Stomach (tissue), 19 donors: ENCODE measurements at places on chromosomes 5 and 9. TPM values are rescaled to one million over a fixed set of nuclear protein-coding genes. Genes with fewer than 3 reads are reported as not detected.

Gene FOXD4
- not detected for total RNA-seq

Gene UBTD2
- total RNA-seq, result 1.8 TPM

Gene IFNE
- 0.73 TPM for total RNA-seq

Gene OBP2B
- not detected for total RNA-seq

Gene AMBP
- 3.3 TPM for total RNA-seq

Gene FAM78A
- total RNA-seq, result 1.9 TPM

Gene PCDHGA7
- total RNA-seq, result 29.0 TPM

Gene SLC36A3
- not detected for total RNA-seq

Gene LCN1
- total RNA-seq, result not detected
